ENCODE measurements at places on chromosomes 16 and 17.

DNA sequence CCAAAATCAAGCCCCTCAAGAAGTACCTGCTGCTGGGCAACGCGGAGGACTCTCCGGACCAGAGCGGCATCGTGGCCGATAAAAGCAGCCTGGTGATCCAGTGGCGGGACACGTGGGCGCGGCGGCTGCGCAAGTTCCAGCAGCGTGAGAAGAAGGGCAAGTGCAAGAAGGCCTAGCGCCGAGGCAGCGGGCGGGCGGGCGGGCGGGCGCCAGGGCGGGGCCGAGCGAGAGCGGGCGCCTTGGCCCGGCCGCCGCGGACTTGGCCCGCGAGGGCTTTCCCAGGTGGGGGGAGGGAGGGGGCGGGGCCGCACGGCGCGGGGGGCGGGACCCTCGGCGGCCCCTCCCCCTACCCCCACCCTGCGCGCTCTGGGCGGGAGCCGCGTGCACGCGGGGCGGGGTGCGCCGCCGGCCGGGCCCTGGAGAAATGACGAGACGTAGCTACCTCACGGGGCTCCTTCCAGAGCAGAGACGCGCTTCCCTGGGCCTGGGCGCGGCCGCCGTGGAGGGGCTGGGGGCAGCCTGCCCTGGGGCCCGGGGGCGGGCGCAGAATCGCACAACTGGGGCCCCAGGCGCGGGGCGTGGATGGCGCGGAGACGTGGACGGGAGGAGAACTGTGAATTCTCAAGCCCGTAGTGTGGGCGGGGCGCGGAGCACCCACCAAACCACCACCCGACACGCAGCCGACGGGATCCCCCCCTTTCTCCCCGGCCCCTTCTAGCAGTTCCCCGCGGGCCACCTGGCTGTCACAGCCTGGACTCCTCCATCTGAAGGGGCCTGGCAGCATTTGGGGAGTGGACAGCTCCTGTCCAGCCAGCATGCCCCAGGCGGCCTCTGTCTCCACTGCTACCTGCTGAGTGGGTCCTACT is 218.7 kb downstream of the NTN1 start:
- peak; percentile 39 for DNase-seq

DNA sequence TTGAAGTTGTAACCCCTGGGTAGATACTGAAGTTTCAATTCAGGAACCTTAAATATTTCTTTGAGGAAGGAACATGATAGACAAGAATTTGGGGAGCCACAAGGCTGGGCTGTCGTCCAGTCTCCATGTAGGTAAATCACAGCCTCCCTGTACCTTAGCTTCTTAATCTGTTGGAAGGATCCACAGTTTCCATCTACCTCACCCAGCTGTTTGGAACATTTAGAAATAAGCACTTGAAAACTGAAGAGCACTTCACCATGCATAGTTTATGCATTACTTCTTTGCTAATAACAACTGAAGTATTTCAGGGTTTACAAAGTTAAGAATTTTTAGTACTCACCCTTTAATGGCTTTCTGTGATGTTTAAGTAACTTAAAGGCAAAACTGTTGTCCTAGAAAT is 17.2 kb downstream of the TXNDC11 start:
- DNase-seq, result no peak

DNA sequence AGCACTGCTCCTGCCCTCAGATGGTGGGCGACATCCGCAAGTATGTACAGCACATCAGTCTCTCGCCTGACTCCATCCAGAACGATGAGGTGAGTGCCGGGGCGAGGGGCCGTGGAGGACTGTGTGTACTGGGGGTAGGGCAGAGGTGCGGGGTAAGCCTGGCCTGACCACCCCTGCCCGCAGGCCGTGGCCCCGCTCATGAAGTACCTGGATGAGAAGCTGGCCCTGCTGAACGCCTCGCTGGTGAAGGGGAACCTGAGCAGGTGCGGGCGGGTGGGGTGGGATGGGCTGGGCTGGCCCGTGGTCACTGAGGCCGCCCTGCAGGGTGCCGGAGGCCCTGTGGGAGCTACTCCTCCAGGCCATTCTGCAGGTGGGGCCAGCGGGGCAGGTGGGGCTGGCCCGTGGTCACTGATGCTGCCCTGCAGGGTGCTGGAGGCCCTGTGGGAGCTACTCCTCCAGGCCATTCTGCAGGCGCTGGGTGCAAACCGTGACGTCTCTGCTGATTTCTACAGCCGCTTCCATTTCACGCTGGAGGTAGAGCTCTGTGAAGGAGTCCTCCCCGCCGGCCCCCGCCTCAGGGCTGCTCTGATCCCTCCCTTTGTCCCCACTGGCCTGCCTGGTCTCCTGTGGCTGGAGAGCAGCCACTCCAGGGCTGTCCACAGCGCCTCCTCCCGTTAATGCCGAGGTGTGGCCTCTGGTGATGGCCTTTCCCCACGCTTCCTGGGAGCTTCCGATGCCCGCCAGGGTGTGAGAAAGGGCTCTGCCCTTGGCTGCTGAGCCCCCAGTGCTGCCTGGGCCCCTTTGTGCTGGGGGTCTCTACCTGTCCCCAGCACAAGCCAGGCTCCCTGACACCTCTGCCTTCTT is 5.0 kb downstream of the TSR3 start:
- no peak for DNase-seq

GRCh38 chr17:44221084-44221861 is 1.8 kb upstream of the UBTF start:
- peak; percentile 76 for DNase-seq

DNA sequence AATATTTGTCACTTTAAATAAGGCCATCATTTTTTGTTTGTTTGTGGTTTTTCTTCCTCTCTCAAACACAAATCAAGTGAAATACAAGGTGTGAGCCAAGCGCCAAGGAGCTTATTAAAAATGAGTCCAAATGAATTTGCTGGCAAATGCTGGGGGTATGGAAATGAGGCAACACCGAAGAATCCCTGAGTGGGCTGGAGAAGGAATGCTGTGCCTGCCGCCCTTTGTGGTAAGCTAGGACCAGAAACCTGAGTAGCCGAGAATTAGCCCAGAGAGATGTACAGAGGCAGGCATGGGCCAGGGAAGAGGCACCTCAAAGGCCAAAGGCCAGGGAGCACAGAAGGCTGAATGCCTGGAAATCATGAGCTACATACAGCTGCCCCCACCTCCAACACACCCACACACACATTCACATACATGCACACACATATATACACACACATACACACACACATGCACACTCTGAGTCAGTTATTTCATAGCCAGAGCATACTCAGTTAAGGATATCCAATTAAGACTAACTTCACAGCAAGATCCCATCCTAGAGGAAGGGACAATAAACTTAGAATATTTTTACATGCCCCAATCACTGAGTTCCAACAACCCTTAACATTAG is 266.1 kb upstream of the DYNLRB2 start:
- DNase-seq, result no peak

- DNase-seq, result no peak
These were observed 136.8 kb upstream of the RBL2 start for GRCh38 chr16:53297477-53297876.

GRCh38 chr17:67011527-67012175 is 32.7 kb upstream of the CACNG1 start:
- DNase-seq, result no peak

All from Calu3 (cell line).